ENCODE measurements at places on chromosomes 7 and 10. TPM values are rescaled to one million over a fixed set of nuclear protein-coding genes. Genes with fewer than 3 reads are reported as not detected.

Gene LDB1
- 115 TPM for total RNA-seq

Gene AKR1D1
- total RNA-seq = not detected

Gene TET1
- 2.7 TPM for total RNA-seq

Gene STRIP2
- 0.14 TPM for total RNA-seq

Gene TMEM273
- total RNA-seq = 1.8 TPM
